ENCODE measurements at places on chromosomes 1 and 21. TPM values are rescaled to one million over a fixed set of nuclear protein-coding genes. Genes with fewer than 3 reads are reported as not detected.

The KAZN gene
- polyA plus RNA-seq = 0.16 TPM

The TEKT2 gene
- polyA plus RNA-seq = not detected

GRCh38 chr21:14215971-14216641, at the start of gene RBM11:
Gene RBM11 (plus strand): TSS chr21:14216157. CDS start chr21:14216187, 30 bp downstream.
- DNase-seq = peak; percentile 78

DNA sequence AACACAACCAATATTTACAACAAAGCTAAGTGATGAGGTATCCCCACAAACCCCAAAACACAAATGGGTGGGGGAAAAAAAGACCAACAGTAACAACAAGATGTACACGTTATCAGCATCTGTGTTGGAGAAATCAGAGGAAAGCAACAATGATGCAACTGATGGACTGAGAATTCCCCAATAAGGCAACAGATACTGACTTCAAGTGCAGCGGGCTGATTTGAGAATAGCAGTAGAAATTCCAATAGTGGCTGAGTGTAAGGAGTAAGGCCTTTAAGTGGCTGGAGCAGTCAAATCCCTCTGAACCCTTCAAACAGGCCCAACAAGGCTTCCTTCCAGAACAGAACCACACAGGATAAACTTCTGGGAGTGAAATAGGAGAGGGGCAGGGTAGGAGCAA, 97.6 kb downstream of the TM2D1 start:
- DNase-seq = no peak

DNA sequence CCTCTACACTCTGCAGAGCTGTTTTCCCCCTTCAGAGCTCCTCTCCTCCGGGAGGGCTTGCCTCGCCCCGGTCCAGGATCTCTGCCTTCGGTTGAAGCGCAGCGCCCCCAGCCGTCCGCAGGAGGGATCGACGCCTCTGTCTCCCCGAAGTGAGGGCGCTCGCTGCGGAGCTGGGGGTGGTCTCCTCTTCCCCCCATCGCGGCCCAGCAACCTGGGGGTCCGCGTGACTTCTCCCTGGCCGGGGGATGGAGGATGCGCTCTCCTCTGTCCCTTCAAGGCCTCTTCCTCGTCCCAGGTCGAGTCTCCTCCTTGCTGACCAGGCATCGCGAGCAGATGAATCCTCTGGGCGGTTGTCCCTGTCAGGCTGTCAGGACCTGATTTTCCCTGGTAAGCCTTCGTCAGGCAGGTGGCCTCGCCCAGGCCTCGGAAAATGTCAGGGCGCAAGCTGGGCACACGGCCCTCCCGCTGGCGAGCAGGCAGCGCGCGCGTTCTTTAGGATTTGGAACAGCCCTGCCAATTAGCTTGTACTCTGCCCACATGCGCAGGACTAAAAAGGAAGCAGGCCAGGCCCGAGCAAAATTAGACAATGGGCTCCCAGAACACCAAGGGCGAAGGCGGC, 90.5 kb downstream of the EDEM3 start:
- DNase-seq = no peak

DNA sequence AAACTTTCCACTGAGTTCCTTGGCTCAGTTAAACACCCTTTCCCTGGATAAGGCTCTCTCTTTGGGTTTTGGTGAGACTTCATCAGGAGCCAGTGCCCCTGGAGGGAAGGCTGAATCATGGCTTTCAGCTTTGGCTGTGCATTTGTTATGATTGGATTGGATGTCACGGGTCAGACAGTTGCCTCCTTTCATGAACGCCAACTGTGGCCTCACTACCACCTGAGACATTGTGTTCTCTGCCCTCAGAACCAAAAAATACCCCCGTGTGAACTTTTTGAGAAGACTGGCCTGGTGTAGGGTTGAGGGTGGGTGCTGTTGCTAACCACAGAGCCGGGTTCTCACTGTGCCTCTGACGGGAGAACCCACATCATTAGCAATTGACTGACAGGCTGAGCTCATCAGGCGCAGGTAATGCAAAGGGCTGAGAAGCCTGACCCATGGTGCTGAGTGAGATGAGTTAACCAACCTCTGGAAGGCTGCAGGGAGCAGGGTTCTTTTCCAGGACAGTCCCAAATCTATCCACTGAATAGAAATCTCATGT, 65.6 kb downstream of the HHAT start:
- no peak for DNase-seq

- no peak for DNase-seq
Measured at GRCh38 chr1:32398401-32398800, 4.2 kb upstream of the BSDC1 start.

GRCh38 chr1:233390842-233391737, 63.6 kb downstream of the MAP3K21 start:
- DNase-seq = no peak
